NCI-H1930 (cell line): ENCODE measurements at places on chromosomes 3 and 15.
A peak's percentile ranks its signal among the peaks of the same experiment; 100 is the strongest.

GRCh38 chr3:54121414-54122323, 683 bp upstream of the CACNA2D3 start:
- DNase-seq: peak; percentile 48

DNA sequence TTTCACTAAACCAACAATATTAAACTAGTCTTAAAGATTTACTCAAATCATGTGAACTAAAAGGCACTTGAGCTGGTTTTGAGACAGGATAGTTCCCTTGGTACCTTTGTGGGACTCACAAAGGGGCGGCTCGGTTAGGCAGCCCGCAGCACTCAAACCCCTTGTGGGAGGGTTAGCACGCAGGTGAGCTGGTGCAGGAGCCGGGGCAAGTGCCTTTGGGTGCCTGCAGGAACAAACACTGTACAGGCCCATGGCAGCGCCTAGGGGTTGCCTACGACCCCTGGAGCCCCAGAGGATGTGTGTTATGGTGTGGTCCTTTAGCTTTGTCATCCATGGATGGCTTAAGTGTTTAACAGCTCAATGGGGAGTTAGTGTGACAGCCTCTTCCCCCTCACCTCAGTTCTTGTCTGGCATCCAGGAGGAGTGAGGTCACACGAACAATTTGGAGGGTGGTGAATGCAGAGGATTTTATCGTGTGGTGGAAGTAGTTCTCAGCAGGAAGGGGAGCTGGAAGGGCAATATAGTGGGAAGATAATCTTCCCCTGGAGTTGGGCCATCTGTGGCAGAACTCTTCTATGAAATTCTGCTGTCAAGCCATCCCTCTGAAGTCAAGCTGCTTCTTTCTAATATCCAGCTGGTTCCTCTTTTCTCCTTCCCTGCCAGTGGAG, 470.9 kb downstream of the RBMS3 start:
- no peak for DNase-seq

GRCh38 chr3:124447845-124448244, 282.4 kb upstream of the UMPS start:
- no peak for DNase-seq

GRCh38 chr15:101528917-101529299, 39.4 kb upstream of the PCSK6 start:
- no peak for DNase-seq

DNA sequence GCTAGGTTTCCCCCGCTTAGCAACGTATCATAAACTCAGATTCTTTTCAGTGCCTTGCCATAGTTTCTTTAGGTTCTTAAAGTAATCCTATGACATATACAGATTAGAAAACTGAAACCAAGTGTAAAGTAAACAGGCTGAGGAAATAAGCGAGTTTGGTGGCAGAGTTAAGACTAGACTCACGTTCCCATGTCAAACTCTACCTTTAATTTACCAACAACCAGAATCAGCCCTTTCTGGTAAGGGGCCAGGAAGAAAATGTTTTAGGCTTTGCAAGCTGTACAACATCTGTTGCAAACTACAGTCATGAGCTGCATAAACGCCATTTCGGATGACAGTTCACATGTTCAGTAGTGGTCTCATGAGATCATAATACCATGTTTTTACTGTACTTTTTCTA, 128.0 kb upstream of the PRICKLE2 start:
- DNase-seq: no peak

DNA sequence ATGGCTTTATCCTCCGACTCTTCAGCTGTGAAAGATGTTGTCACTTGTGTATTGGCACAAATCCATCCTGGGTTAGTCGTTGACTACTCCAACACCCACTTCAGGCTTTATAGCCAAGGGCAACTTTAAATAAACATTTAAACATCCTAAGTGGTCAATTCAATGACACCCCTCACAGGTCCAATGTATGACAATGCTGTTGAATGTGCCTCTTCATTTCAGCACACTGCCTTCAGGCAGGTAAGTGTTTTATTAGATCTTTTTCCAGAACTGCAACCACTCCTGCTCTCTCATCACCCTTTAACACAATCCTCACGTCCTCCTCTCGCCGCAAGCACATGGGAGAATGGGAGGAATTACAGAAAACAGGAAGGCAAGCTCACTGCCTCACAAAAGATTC, 30.3 kb downstream of the IL12A start:
- DNase-seq: no peak
